ENCODE measurements at places on chromosomes 5 and 9.

- DNase-seq, result no peak
These were observed 27.4 kb upstream of the F2RL1 start for GRCh38 chr5:76791461-76791860.

DNA sequence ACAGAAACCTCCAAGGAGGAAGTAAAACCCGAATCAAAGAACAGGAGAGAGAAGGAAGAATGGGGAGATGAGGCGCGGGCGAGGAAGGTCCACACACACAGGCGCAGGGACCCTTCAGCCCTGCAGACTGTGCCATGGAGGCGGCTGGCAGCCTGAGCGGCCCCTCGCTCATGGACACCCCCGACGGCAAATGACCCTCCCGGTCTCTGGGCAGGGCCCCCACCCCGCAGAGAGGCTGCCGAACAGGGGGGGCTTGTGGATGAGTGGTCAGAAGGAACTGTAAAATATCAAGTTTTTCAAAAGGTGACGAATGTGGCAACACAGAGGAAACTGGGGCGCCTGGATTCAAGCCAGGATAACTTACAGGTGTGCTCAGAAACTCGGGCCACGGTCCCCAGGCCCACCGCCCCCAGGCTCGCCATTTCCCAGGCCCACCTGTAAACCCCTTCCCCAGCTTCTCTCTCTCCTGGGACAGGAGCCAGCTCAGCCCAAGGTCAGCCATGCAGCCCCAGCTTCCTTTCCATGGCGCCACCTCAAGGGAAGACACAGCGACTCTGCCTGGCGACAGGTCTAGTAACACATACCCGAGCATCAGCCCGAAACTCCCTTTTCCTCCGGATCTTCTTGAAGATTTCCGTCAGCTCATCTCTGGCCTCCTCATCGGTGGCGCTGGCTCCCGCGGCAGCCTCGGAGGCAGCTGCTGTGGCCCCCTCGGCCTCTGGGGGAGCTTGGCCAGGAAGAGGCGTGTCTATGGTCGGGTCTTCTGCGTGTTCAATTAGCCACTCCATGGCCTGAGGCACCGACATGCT lies 16.5 kb downstream of the UBAC1 start:
- DNase-seq, result no peak

GRCh38 chr5:160513485-160513884 lies 91.8 kb downstream of the PTTG1 start:
- no peak for DNase-seq

GRCh38 chr5:25345240-25345771 lies 700.5 kb upstream of the CDH10 start:
- DNase-seq, result no peak

GRCh38 chr5:108025957-108026356 lies 355.2 kb upstream of the EFNA5 start:
- DNase-seq, result no peak

- no peak for DNase-seq
These were observed 86.4 kb downstream of the INIP start for GRCh38 chr9:112631313-112632070.
